ENCODE measurements at places on chromosomes 5 and 9.

- DNase-seq: no peak
Measured at GRCh38 chr9:105662184-105663104, at the start of gene TAL2. Gene TAL2, plus strand, starts transcription at chr9:105662457. Its CDS starts 40 bp downstream, at chr9:105662497.

DNA sequence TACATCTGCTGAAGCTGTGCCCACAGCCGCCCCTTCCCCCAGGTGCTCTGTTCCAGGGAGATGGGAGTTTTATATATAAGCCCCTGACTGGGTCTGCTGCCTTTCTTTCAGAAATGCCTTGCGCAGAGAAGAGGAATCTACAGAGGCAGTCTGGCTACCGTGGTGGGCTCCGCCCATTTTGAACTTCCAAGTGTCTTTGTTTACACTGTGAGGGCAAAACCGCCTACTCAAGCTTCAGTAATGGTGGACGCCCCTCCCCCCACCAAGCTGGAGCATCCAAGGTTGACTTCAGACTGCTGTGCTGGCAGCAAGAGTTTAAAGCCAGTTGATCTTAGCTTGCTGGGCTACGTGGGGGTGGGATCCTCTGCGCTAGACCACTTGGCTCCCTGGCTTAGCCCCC lies 41.3 kb downstream of the RANBP17 start:
- no peak for DNase-seq

DNA sequence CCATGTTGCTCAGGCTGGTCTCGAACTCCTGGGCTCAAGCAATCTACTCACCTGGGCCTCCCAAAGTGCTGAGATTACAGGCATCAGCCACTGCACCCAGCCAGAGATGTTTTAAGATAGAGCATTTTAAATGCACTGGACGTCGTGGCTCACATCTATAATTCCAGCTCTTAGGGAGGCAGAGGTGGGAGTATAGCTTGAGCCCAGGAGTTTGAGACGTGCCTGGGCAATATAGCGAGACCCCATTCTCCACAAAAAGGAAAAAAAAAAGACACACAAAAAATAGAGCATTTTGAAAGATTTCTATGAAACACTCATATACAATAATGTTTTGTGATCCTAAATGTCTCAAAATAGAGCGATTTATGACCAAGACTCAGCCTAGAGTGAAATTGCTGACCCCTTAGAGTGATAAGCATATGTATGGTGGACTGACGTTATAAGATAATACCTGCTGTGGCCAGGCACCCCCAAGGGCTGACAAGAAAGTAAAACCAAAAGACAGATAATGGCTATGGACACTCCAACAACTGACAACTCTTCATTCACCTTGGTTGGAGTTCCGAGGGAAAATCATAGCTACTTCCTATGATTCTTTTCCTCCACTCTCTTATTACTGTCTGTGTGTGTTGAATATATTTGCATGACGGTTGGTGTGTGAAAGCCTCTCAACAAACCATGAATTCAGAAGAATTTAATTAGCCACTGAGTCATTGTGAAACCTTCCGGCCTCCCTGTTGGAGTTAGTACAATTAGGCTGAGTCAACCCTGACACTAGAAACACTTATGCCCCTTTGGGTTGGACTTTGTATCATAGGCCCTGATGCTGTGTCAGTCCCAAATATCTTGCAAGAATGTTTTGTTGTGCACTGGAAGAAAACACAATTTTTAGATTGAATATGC lies 526.5 kb upstream of the NUDT12 start:
- DNase-seq: no peak

- no peak for DNase-seq
Measured at GRCh38 chr5:9251379-9251980, 294.4 kb downstream of the SEMA5A start.

- peak; percentile 63 for DNase-seq
Measured at GRCh38 chr9:38160613-38161215, 91.7 kb upstream of the SHB start.

DNA sequence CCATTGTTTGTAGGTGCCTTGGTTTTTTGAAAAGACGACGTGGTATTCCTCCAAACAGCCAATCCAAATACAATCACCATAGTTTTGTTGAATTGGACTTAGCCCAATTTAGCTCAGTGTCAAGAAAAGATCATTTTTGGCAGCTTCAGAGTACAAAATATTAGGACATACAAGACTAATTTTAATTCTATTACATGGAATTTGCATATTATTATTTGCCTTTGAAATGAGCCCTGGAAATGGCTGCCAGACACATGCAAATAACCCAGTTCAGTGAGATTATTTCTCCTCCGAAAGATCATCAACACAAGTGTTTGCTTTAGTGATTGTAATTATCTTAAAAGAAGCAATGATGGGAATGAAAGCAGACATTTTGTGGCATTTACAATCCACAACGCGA lies 89.3 kb downstream of the PLK2 start:
- no peak for DNase-seq

GRCh38 chr9:87227456-87227855 lies 270.2 kb upstream of the DAPK1 start:
- no peak for DNase-seq

DNA sequence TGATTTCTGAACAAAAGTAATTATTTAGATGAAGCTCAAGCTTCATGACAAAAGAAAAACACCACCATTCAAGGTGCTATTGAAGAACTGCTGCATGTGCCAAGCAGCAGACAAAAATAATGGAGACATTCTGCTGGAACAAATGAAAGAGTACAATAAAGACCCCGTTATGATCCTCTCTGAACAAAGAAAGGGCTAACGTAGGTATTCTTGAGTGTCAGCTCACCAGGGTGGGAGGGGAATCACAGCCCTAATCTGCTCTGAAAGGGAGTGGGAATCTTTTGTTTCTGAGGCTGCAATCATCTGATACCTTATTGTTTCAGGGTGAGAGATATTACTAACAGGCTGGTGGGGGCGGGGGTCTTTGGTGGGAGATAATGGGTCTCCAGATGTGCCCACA lies 15.4 kb downstream of the CEMIP2 start:
- no peak for DNase-seq

DNA sequence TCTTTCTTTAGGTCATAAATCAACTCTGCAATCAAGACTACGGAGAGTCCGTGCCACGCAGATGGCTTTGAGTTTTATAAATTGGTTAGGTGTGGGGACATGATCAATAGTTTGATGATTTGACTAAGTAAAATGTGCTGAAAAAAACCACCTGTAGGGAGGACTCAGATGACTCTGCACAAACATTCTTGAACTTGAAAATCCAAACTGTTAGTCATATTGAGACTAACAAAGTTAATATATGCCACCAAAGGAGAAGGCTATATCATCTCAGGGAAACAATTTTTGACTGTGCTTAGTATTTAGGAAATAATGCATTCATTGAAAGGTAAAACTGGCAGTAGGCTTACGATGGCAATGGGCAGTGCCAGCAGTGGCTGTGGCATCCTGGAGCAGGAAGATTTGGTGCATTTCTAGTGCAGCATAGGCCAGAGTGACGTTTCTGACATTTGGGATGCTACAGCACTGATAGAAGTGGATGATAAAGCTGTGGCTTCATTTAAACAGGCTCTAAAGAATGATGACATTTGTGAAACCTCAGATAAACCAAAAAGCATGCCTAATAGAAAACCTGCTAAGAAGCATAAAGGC lies 291.1 kb downstream of the MLLT3 start:
- DNase-seq: no peak

- DNase-seq: no peak
Measured at GRCh38 chr5:115168829-115169486, 750 bp downstream of the TRIM36 start.

GRCh38 chr5:143213851-143214363 lies 189.6 kb downstream of the NR3C1 start:
- DNase-seq: no peak

DNA sequence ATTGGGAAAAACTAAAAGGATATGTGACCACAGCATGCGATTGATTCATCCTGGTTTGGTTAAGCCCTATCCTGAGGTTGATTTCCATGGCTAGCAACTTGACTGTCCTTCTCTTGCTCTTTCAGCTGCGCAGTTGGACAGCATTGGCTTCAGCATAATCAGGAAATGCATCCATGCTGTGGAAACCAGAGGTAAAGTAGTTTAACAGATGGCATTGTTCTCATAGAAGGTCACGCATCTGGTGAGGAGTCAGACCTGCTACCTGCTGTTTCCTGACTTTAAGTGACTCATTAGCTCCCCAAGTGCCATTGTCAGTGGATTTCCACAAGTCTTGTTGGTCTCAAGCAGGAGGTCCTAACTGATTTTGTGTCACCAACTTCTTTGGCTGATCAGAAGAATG lies 266.9 kb downstream of the ARHGAP26 start:
- DNase-seq: no peak

- DNase-seq: no peak
Measured at GRCh38 chr9:89638359-89638758, 33.5 kb downstream of the GADD45G start.

DNA sequence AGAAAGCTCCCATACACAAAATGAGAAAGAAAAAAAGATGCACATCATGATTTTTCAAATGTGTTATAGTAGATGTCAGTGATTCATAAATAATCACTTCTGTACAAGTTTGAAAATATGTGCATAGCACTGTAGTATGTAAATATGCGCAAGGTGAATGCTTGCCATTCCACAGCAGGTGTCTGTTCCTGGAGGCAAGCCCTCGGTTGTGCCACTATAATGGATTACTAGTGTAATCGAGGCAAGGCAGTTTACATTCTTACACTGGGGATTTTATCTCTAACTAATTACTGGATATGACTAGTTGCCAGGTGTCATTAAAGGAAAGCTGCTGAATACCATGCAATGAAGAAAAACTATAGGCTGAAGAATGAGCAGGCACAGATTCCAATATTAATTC lies 93.6 kb downstream of the ARHGEF28 start:
- no peak for DNase-seq

DNA sequence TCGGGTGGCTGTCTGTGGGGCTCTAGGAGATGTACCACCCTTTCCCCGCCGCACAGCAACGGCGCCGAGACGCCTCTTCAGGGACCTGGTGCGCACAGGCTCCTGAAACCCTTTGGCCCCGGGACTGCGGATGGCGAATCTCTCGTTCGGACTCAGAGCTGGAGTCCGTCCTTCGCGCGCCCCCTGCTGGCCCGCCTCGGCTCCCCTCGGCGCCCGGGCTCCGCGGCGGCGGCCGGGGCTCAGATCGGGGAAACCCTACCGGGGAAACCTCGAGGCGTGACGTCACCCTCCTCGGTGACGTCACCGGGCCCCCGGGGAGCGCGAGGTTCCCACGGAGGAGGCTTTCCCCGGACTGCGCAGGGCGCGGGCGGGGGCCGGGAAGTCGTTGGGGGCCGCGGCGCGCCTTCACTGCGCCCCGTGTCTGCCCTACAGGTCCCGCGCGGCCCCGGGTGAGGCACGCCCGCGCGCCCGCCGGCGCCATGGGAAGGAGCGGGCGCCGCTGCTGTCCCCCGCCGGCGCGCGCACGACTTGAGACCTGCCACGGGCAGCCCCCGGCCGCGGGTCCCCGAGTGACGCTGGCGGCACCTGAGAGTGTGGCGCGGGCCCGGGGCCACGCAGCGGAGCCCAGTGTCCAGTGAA lies 7.9 kb downstream of the PRR7 start:
- DNase-seq: peak; percentile 96

All from stimulated activated CD4-positive, alpha-beta T cell treated with anti-CD3 and anti-CD28 coated beads, Interleukin-12 subunit alpha, Interleukin-12 subunit beta, amount 100 ng/mL, for 4 hours (primary cell).